T-helper 2 cell (primary cell): ENCODE measurements at places on chromosomes 1 and 21.

DNA sequence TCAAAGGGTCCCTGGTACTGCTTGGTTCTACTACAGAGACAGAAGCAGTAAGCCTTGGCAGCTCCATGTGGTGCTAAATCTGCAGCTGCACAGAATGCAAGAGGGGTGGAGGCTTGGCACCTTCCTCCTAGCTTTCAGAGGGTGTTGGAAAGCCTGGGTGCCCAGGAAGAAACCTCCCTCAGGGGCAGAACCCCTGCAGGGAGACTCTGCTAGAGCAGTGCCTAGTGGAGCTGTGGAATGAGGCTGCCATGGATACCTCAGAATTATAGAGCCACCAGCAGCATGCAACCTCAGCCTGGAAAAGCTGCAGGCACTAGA is 76.2 kb upstream of the TLR5 start:
- DNase-seq = no peak

- DNase-seq = no peak
Observed at GRCh38 chr21:45018131-45019075, 56.0 kb upstream of the ADARB1 start.

- no peak for DNase-seq
Observed at GRCh38 chr1:15181564-15181963, 28.0 kb downstream of the TMEM51 start.

GRCh38 chr1:66284746-66285145 is 249.2 kb upstream of the SGIP1 start:
- DNase-seq = no peak

DNA sequence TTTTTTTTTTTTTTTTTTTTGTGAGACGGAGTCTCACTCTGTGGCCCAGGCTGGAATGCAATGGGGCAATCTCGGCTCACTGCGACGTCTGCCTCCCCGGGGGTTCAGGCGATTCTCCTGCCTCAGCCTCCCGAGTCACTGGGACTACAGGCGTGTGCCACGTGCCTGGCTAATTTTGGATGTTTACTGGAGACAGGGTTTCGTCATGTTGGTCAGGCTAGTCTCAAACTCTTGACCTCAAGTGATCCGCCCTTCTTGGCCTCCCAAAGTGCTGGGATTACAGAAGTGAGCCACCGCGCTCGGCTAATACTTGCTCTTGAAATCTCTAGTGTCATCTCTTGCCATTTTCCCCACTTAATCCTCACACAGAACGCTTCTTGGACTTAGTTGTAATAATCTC is 1.1 kb upstream of the SYCP1 start:
- no peak for DNase-seq

- no peak for DNase-seq
Observed at GRCh38 chr1:167668108-167668507, 38.1 kb downstream of the RCSD1 start.

DNA sequence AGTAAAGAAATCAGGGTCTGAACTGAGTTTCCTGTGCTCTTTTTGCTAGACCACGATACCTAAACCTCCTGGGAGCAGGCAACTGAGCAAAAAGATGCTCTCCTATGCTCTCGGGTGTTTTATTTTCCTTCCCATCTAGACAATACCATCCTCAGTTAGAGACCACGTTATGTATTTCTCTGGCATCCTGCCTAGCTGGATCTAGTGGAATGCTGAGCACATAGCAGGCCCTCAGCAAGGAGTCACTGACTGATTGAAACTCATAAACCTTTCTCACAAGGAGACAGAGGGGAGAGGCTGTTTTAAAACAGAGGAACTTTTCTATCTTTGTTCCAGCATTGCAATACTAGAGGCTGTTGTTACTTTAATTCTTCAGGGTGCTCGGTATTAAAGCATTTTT is 168.0 kb downstream of the CYYR1 start:
- no peak for DNase-seq

DNA sequence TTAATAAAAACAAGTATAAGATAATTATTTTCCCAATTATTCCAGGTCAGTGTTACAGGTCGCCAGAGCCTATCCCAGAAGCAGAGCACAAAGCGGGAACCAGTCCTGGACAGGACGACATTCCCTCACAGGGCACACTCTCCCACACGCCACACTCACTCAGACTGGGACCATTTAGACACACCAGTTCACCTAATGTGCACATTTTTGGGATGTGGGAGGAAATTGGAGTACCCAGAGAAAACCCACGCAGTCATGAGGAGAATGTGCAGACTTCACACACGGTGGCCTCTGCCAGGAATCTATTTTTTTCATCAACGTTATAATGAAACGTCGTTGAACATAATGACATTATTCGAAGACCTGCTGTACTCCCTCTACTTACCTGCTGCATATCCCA is 20.5 kb upstream of the NRDC start:
- DNase-seq = no peak

DNA sequence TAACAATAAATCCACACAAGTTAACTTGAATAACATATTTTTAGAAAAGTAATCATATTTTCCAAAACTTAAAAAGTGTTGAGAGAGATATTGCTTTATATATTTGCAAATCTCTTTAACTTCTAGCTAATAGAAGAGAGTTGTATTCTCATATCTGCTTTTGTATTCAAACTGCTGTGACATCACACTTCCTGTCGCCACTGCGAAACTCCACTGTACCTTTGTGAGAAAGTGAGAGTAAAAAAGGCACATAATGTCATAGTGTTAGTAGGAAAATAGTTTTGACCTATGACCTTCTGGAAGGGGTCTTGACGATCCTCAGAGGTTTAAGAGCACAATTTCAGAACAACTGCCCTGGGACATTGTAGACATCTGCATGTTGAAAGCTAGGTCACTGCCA is 21.6 kb downstream of the AK5 start:
- DNase-seq = no peak

- no peak for DNase-seq
Observed at GRCh38 chr1:11767922-11768704, 6.1 kb downstream of the C1orf167 start.

DNA sequence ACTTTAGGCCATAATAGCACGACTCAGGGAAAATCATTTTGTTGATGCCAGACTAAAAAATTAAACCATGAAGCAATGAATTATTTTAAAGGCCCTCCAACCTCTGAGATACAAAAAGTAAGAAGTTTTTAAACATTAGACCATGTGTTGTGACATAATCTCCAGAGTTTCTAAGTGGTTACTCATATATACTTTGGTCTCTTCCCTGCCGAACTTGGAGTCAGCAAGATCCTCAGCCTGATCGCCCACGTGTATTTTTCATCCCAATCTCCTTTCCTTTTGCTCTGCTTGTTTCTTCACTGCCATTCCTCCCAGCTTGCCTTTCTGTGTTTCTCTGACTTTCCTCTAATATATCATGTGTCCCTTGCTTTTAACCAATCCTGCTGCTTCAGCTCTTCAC is 3.8 kb downstream of the ARV1 start:
- DNase-seq = no peak

DNA sequence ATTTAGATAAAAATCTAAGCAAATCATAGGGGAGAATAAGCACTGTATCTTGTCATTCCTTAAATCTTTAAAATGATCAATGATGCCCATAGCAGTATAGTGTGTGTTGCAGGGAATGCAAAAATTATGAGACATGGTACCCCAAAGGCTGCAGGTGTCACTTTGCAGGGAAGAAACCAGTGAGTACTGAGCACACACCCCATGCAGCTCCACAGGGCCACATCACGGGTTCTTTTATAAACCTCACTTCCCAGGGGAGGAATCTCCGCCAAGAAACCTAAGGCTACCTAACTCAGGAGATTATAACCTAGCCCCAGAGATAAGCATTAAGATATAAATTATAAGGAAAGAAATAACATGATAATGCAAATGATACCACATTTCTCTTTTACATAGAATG is 115.6 kb downstream of the APP start:
- DNase-seq = no peak

- no peak for DNase-seq
Observed at GRCh38 chr1:247228133-247228532, 27.7 kb upstream of the VN1R5 start.

- DNase-seq = no peak
Observed at GRCh38 chr1:34790985-34791384, 1.8 kb upstream of the GJA4 start.

- no peak for DNase-seq
Observed at GRCh38 chr1:212671342-212672031, 28.2 kb downstream of the BATF3 start.

GRCh38 chr1:119291611-119292206 is 76.9 kb upstream of the HAO2 start:
- no peak for DNase-seq

DNA sequence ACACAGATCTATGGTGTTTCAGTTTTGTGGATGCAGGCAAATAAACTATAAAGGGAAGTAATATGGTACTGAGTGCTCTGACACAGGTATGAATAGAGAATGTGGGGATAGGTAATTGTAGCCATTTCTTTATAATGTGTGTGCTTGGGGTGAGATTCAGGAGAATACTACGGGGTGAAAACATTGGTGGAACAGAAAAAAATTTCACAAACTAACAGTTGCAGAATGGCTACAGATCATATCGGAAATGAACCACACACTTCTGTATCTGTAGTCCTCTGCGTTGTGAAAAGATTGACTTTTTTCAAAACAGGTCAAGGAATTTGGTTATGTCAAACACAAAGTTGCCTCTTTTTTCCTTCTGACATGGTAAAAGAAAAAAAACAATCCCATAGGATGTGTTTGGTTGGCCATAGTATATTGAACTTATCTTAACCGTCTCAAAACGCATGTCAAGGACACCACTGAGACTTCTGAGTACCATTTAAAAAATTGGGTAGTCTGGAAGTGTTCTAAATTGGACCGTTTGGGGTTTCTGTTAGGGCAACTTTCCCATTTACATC is 1.1 kb upstream of the CDC73 start:
- DNase-seq = no peak

DNA sequence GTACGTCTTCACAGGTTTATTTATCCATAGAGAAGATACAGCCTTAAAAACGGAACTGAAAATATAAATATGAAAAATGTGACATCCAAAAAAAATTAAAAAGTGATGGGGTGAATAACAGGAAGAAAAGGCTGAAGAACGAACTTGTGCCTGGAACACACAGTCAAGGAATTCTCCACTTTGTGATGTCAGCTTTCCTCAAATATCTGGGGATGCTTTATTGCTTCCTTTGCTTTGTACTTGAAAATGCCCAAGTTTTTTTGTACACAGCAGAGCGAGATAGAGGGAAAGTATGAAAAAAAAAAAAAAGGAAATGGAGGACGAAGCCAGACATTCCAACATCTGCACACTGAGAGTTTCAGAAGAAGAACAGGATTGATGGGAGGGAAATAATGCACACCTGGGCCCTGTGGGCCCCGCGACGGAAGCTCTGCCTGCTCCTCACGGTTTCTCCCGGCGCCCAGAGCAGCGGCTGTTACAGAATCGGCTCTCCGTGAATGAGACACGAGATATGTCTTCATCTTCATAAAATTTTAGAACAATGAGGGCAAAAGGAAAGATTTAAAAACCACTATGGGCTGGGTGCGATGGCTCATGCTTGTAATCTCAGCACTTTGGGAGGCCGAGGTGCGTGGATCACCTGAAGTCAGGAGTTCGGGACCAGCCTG is 10.0 kb upstream of the LRRC3 start:
- DNase-seq = no peak

- DNase-seq = peak; percentile 7
Observed at GRCh38 chr1:2208309-2209239, 14.0 kb upstream of the FAAP20 start.

DNA sequence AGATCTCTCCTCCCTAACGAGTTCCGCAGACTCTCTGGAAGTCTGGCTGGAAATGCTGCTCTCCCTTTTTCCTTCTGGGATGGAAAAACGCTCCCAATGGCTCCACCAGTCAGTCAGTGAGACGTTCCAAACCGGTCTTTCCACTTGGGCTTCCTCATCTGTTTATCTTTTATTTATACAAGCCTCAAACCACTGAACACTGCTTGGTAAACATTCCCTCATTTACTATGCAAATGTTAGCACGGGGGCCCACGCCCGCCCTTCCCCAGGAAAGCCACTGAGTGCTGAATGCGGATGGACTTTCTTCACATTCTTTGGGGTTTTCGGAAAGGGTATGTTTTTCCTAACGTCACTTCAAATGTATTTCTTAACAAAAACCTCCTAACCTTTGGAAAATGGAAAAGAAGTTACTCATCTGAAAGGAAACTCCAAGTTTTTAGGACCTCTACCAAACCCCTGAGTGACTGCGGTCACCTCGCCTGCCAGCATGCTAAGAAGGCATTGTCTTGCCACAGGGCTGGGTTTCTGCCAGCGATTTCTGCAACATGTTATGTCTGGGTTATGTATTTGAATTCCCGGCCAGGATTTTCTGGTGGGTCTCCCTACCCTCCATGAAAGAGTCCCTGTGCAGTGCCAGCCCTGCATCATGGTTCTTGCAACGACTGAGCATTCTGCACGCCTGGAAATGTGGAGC is 14.0 kb upstream of the UMODL1 start:
- DNase-seq = no peak

- DNase-seq = no peak
Observed at GRCh38 chr1:48581270-48581669, 109.3 kb upstream of the SPATA6 start.
